ENCODE measurements at places on chromosomes 13 and 19.

DNA sequence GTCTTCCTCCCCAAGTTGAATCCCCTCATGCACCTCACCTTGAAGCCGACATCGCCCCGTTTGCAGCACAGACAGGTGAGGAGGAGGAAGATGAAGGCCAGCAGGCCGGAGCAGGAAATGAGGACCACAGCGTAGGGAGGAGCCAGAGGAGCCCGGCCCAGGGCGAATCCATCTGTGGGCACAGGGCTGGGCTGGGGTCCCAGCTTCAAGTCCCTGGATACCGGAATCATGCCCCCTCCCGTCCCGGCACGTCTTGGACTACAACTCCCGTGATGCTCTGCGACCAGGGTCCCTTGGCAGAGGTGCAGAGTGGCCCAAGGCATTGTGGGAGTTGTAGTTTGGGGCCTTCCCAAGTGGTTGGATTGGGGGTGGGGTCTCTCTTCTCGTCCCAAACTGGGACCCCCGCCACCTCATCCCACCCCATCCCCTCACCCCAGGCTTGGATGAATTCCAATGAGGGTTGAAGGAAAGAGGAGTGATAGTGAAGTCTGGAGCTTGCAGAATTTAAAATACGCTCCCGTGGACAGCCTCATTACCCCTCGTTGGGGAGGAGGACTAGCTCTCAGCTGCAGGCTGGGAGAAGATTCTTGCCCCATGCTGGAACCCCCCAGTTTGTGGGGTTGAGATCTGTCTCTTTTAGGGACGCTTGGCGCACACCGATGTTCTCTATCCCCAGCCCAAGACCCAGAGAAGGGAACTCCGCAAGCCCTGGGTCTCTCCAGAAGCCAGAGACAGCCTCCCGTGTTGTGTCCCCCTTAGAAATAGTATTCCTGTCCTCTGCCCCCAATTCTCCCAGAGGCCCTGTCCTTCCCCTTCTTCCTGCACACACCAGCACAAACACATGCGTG, 990 bp downstream of the LMTK3 start:
- DNase-seq = no peak

- DNase-seq = no peak
Measured at GRCh38 chr13:62113179-62113578, 697.5 kb upstream of the PCDH20 start.

DNA sequence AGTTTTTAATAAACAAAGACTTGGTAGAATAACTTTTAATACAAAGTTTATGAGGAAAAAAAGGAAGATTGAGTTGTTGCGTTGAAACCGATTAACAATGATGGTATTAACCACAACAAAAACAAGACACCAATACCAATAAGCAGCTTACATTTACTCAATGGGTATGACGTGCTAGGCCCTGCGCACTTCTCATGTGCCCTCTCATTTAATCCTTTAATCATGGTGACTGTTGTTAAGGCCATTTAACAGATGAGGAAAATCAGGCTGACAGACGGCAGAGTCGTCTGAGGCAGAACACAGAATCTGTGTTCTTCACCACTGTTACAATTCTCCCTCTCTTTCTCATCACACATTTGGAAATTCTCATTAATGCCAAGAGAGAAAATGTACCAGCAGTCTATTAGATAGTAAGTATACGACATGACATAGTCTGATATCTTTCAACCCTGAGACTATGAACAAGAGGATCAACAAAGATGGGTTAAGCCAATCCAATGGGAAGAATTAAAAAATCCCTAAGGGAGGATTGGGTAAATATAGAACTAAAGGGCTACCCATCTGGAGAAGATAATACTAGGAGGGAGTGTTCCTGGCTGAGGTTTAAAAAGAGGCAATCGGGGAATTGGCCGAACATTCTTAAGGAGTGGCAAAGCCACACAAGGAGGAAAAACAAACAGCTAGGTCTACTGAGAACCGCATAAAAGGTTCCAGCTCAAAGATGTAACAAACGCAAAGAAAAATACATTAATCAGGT, 54.0 kb downstream of the DOCK9 start:
- DNase-seq = no peak

DNA sequence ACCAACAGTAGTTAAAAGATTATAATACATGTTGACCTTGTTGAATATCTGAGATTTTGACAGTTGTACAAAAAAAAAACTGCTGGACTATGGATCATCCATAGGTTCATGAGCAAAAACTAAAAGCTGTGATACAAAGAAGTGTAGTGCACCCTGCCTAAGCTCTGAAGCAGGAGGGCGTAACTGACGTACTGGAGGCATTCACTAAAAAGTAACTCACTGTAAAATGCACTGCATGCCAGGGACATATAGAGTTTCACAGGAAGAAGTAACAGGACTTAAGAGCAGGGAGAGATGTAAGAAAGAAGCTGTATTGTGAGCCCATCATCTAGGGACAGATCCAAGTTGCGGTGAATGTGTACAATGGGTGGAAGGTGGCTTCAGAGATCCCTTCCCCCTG, 177.9 kb downstream of the IRS2 start:
- no peak for DNase-seq

- DNase-seq = no peak
Measured at GRCh38 chr13:50224534-50224933, 209.3 kb downstream of the KCNRG start.

DNA sequence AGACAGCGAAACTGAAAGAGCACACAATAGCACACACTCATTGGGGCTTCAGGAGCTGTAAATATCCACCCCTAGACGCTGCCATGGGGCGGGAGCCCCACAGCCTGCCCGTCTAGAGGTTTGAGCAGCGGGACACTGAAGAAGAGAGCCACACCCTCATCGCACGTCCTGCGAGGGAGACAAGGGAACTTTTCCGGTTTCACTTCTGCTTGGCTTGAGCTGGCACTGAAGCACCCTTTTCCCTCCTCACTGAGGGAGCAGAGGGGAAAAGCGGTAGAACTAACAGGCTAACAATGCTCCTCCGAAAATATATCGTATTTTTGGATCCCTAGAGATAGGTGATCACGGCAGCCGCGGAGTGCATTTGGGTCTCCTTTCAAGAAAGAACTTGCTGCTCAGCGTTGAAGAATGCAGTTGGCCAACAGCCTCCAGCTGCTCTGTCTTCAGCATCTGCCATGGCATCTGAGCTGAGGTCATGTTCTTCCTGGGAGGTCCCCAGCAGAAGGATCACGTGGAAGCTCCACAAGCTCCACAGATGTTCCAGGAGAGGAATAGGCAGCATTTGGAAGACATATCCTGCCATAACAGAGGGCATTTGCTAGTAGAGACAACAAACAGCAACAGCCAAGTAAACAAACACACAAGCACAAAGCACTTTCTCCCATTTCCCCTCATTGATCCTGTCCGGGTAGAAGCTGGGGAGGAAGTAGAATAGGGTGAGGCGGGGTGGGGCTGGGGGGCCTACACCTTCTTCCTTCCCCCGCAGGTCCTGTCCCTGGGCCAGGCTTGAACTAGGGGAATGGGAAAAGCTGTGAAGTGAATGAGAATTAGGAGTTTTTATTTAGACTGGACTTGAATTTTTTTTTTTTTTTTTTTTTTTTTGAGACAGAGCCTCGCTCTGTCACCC, 44.8 kb upstream of the ALOX5AP start:
- no peak for DNase-seq

GRCh38 chr19:1262623-1263123, 6.5 kb upstream of the CIRBP start:
- no peak for DNase-seq

DNA sequence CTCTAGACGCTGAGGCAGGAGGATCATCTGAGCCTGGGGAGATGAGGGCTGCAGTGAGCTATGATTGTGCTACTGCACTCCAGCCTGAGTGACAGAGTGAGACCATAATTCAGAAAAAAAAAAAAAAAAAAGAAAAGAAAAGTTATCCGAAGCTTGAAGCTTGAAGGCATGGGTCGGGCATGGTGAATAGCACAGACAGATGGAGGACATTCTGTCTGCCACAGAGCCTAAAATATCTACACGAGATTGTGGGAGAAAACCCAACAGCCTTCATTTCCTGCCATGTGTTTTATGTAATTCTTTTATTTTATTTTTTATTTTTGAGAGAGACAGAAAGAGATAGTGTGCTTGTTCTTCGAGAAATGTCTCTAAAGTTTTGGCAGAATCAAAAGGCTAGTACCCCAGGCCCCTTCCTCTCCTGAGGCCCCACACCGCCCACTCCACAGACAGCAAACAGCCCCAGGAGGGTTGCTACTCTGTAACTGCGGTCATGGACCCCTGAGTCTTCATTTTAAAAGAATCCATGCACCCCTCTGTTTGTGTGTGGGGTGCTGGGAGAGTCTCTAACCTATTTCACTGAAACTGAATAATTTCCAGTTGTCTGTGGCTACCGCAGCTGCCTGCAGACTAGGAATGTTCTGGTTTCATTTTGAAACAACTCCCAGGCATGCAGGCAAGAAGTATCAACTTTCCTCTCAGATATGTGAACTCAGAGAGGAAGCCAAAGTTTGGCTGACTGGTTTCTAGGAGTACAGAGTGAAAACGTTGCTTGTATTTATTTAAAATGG, 38.4 kb upstream of the RCBTB2 start:
- DNase-seq = no peak

GRCh38 chr19:5191091-5191490, 149.5 kb downstream of the PTPRS start:
- DNase-seq = no peak

GRCh38 chr19:55082020-55082851, 6.6 kb downstream of the EPS8L1 start:
- DNase-seq = no peak

DNA sequence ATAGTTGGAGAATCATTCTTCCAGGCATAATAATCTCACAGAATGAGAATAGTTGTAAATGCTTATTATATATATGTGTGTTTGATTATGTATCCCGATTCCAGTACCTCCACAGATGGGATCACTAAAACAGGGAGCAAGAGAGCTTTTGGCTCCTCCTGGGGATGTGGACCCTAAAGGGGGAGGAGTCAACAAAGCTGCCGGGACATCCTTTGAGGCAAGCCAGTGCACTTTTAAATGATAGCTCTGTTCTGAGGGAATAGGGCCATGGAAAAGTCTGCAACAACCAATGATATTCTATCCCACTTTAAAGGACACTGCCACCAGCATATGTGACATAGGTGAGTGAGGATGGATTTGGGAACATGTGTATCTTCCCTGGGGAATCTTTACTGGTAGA, 40.8 kb downstream of the SLITRK5 start:
- DNase-seq = no peak

DNA sequence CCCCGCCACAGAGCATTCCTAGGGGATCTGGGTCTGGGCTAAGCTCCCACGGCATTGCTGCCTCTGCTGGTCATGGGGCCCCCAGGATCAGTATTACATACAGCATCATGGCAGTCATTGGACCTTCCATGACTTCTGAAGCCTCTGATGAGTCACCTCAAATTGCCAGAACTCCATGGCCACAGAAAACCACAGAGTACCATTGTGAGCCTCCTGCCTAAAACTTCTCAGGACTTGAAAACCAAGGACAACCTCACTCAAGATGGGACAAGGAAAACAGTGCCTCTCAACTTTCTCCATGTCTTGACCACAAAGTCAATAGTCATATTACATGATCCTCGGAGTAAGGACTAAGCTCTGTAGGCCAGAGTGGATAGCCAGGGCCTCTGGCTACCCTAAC, 306.0 kb downstream of the GPC5 start:
- no peak for DNase-seq

GRCh38 chr19:46160233-46160775, 12.3 kb downstream of the IGFL2 start:
- DNase-seq = no peak

GRCh38 chr19:7743425-7743841, 3.9 kb downstream of the CD209 start:
- no peak for DNase-seq

GRCh38 chr13:24254146-24254841, 55.1 kb upstream of the C1QTNF9 start:
- DNase-seq = peak; percentile 37

- DNase-seq = no peak
Measured at GRCh38 chr19:17642656-17643055, 45.5 kb downstream of the UNC13A start.

DNA sequence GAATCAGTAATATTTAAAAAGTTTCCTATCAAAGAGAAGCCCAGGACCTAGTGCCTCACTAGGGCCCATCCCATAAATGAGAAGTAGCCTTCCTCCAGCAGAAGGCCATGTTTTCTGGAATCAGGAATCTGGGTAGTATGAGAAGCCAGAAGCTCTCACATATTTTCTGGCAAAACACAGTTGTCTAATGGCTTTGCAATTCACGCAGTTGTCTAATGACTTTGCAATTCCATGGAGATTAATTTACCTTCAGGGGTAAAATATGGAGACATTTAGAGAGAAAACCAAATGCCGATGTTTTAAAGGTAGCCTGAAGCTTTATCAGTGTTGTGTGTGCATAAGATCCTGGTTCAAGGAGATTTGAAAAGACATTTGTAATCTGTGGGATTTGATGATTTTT, 29.8 kb upstream of the SIAH3 start:
- no peak for DNase-seq

GRCh38 chr19:2308114-2308556, at the start of gene LINGO3:
Gene LINGO3 (minus strand): TSS chr19:2308154. CDS start chr19:2291776, 16,378 bp downstream.
- DNase-seq = no peak

DNA sequence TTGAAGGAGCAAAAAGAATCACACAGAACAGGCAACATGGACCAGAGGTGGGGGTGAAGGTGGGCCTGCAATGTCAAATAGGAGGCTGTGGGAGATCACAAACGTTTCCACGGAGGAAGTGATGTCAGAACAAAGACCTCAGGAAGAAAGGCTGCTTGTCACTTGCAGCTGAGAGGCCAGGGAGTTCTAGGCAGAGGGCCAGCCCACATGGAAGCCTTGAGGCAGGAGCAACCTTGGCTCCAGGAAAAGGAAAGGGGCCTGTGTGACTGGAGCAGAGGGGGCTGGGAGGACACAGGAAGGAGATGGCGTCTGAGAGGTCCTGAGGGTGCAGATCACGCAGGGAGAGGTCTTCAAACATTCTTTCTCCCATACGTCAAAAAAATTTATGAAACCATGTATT, 16.3 kb downstream of the ZNF160 start:
- DNase-seq = no peak

GRCh38 chr13:28347456-28348371, 147.2 kb downstream of the FLT1 start:
- DNase-seq = no peak

DNA sequence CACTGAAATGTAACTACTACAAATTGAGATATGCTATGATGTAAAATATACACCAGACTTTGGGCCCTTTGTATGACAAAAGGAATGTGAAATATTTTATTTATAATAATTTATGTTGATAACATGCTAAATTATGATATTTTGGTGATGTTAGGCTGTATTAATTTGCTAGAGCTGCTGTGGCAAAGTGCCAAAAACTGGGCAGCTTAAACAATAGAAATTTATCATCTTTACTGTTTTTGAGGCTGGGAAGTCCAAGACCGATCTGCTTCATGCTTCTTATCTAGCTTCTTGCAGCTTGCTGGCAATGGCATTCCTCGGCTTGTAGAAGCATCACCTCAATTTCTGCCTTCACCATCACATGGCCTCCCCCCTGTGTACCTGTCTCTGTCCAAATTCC, 245.0 kb downstream of the GPC5 start:
- no peak for DNase-seq

GRCh38 chr19:42023121-42023942, 29.3 kb upstream of the ATP1A3 start:
- DNase-seq = no peak

All from stimulated activated CD8-positive, alpha-beta memory T cell treated with anti-CD3 and anti-CD28 coated beads, Interleukin-7, amount 100 ng/mL, for 1 hour (primary cell).